CD4-positive, alpha-beta T cell treated with Interleukin-4 for 1 hour (primary cell): ENCODE measurements at places on chromosomes 4 and X.
A peak's percentile ranks its signal among the peaks of the same experiment; 100 is the strongest.

DNA sequence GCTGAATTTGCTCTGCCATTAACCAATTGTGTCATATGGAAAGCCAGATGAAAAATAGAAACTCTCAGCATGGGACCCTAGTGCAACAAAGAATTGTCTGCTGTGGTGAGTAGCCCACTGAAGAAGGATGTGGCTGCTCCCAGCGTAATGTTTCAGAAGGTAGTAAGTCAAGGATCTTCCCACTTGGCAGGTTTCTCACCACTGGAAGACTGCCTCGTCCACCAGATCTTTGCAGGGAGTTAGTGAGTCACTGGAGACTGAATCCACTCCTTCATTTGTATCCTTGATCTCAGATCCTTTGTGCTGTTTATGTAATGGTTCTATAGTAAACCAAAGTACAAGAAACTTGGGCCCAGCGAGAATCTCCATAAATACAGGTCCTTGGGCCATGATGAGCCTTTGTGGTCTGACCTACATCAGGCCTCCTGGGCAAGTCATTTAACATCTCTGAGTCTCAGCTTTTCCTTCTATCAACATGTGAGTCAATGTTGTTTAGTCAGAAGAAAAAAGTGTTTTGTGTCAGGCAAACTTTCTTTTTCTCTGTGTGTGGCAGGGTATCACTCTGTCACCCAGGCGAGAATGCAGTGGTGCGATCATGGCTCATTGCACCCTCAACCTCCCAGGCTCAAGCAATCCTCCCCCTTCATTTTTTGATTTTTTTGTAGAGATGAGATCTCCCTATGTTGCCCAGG, 78.0 kb upstream of the CCDC160 start:
- DNase-seq: no peak

DNA sequence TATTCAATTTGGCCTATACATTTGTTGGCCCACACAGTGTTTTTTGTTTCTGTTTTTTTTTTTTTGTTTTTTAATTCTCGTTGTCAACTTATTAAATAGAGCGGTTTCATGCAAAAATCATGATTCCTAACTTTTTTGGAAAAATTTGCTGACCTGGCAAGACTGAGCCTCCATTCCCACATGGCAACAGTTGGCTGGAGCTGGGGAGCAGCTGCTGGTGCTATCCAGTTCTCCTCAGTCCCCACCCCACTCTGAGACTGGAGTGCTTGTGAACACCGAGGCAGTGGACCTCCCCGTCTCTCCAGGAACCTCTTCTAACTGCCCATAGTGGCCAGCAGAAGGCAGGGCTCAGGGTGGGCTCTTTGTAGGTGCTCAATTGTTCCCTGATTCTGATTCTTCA, 95.7 kb upstream of the OTUD4 start:
- no peak for DNase-seq

- no peak for DNase-seq
These were observed 28.3 kb upstream of the ALG13 start for GRCh38 chrX:111652719-111653118.

GRCh38 chr4:78971776-78972175, 32.5 kb upstream of the PAQR3 start:
- no peak for DNase-seq

DNA sequence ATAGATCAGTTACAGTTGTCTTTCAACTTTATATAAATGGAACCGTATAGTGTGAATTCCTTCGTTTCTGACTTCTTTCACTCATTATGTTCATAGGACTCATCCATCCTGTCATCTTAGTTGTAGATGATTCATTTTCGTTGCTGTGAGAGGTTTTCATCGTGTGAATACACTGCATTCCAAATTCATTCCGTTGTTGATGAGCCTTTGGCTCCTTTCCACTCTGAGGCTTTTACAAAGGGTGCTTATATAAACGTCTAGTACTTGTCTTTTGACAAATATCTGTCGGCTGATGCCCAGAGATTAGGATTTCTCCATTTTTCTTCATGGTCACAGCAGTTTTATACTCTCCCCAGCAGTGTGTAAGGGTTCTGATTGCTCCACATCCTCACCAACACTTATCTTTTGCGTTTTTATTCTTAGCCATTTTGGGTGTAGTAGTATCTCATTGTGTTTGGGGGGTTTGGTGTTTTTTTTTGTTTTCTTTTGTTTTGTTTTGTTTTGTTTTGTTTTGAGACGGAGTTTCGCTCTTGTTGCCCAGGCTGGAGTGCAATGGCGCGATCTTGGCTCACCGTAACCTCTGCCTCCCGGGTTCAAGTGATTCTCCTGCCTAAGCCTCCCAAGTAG, 48.6 kb downstream of the LRP2BP start:
- DNase-seq: no peak

- no peak for DNase-seq
These were observed 120.5 kb downstream of the CAMK2D start for GRCh38 chr4:113641025-113641431.

DNA sequence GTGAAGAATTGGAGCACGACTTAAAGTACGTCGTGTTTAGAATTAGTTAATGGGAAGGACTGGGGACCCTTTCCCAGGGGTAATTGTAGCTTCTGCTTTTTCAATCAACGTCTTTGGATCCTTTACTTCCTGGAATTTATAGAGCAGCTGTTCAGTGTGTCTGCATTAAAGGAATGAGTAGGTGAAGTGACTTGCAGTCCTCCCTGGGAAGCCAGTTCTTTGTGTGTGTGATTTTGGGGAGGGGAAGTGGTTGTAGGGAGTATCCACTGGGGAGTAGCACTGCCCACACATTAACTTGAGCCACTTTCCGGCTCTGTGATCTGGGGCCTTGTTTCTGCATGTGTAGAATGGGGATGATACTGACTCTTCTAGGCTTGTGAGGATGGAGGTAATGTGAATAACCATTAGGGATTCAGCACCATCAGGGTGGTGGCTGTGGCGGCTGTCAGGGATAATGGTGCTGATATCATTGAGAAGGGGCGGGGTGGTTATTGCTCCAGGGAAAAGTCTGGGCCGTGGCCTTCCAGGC, 54.7 kb downstream of the TMEM131L start:
- no peak for DNase-seq

DNA sequence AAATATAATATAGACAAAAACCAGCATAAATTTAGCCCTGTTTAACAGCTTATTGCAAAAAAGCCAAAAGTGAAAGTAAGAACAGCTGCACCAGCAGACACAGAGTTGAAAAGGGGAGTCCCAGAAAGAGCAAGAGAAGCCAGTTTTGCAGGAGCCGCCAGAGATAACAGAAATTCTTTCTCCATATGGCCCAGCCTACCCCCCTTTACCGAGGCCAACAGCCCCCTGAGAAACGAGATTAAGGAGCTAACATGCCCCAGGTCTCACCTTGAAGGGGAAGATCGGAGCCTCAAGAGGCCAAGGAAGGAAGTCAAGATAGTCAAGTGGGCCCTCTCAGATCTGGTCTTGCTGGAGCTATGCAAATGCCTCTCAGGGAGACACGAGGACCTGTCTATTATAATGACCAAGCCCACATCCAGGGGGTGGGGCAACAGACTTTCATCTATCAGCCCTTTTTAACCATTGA, 4.8 kb downstream of the ACOX3 start:
- DNase-seq: peak; percentile 50

- no peak for DNase-seq
These were observed 32.3 kb downstream of the CHRNA9 start for GRCh38 chr4:40367451-40367850.

DNA sequence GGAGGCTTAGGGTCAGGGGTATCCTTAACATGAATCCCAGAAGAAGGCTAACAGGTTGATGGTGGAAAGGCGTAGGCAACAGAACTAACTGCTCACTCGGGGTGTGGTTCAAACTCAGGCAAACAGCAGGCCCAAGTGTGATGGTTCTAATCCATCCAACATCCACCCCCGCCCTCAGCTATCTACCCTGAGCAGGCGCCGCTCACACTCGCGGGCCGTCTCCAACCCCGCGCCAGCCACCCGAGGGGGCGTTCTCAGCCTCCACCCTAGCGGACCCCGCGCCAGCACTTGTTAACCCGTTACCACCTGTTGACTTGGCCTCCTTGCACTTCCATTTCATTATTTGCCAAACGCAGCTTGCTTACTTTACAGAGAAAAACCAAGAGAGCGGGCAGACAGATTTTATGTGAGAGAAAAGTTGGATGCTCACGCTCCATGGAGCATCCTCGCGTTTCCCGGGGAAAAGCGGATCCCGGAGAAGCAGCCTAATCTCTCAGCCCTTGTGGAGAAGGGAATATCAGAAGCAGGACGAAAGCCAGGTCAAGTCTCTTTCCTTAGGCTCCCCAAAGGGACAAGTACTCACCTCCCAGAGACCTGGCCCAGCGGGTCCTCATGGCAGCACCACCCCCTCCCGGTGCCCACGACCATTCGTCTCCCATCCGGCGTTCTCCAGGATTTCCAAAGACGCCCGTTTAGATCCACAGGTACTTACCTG, 773 bp downstream of the SNCA start:
- no peak for DNase-seq

GRCh38 chr4:132328761-132329160, 820.3 kb upstream of the PCDH10 start:
- no peak for DNase-seq

- DNase-seq: no peak
These were observed 243.6 kb upstream of the GPRIN3 start for GRCh38 chr4:89551191-89551590.

DNA sequence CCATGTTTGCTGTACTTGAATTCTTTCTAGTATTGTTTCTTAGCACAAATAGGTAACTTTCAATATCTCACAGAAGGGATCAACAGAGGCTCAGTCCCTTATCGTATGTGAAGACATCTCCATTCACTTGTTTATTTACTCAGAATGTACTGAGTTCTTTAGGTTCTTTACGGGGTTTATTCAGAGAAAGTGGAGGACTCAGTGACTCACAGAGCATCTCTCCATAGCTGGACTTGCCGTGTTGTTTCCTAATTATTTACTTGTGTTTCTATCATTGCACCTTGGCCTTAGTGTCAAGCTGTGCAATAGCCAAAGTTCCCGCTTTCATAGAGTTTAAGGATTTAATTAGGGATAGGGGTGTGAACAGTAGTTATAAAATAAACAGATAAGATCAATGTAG, 57.1 kb downstream of the RHOH start:
- DNase-seq: no peak

GRCh38 chrX:120269373-120270035, 18.9 kb downstream of the ZBTB33 start:
- peak; percentile 37 for DNase-seq

DNA sequence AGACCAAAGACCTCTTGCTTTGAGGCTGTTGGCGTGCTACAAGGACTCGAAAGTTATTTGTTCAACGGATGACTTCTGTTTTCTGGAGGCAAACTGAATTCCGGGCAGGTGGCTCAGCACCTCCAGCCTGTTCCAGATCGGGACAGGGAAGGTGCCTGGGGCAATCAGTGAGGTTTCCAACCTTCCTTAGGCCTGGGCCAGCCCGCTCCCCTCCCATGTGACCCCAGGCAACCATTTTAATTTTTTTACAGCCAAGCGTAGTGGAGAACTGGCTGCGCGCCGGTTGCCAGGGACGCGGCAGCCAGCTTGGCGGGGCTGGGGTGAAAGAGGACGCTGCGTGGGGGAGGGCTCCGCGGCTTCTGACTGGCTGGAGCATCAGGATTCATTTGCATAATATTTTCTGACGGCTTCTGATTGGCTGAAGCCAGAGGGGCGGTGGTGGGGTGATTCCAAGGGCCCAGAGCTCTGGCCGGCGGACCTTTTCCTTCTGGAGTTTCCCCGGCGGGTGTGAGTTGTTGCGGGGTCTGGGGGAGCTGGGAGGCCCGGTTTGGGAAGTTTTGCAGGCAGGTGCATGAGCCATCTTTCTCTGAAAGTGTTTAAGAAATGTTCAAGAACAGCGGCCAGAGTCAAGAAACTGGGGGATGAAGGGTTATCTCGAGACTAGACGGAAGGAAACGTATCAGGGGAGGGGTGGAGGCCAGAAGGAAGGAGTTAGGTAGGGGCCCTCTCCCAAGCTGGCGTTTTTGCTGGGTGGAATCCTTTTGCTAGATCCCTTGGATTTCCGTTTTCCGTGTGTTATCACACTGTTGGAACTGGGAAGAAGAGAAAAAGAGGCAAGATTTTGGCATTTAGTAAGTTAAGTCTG, at the start of gene MID1IP1:
TSS of gene MID1IP1 (plus strand) at position 479 of the 865 bp plus-strand sequence. CDS start 3,488 bp downstream, outside the sequence.
- DNase-seq: peak; percentile 86

- DNase-seq: no peak
These were observed 69.6 kb downstream of the SPRY1 start for GRCh38 chr4:123466080-123466785.

DNA sequence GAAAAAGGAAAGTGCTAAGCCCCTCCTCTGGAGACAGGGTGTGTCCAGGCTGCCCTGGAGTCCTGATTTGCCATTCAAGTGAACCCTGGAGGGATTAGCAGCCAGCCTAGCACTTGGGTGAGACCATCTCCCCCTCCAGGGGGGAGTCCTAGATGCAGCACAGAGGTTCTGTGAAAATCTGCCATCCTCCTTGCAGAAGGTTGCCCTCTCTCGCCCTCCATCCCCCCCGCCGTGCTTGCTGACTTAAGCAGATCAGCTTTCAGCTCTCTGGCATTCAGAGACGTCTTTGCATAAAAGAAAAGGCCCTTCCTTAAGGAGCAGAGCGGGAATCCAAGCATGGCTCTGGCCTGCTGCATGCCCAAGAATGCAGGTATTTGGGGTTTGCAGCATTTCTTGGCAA, 102.1 kb upstream of the SCML1 start:
- no peak for DNase-seq

- no peak for DNase-seq
These were observed 320.4 kb upstream of the SLC7A11 start for GRCh38 chr4:138562544-138562991.

- no peak for DNase-seq
These were observed 228.2 kb downstream of the FRMPD4 start for GRCh38 chrX:12366440-12366839.

DNA sequence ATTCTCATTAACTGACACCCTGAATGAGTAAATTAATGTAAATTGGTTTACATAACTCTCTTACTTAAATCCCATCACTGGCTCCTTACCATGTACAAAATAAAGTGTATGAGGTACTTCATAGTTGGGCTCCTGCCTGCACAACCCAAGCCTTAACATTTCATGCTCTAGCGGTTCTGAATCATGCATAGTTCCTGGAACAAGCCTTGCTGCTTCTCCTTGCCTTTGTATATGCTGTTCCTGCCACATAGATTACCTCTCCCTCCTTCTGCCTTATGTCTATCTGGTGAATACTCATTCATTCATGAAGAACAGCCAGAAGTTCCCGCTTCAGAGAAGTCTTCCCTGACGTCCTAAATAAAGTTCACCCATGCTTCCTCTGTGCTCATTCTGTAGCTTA, 594.7 kb downstream of the SMARCA1 start:
- DNase-seq: no peak
